Stimulated activated CD4-positive, alpha-beta T cell treated with anti-CD3 and anti-CD28 coated beads, Interleukin-1b, Interleukin-23, amount 100 ng/mL, for 4 hours (primary cell): ENCODE measurements at places on chromosomes 6 and 20.

- no peak for DNase-seq
These were observed 2.7 kb downstream of the HLA-B start for GRCh38 chr6:31354158-31354863.

GRCh38 chr6:136600818-136601217, 50.6 kb upstream of the MAP7 start:
- no peak for DNase-seq

- DNase-seq = no peak
These were observed 1.1 kb downstream of the VAPB start for GRCh38 chr20:58389968-58390658.

DNA sequence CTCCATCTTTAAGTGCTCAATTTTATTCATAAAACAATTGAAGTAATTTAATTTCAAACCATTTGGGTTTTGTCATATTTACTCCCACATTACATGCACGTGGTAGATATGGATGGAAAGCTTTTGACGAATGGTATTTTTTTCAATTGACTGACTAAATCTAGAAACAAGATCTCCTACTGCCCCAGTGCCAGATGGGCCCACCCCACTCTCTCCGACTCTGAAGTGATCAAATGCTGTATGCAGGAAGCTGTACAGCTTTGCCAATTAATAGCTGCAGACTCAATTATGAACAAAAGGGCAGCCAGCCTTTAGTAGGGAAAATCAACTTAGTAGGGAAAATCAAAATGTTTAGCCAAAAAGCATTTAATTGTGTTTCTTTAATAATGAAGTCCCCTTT, 46.2 kb downstream of the PACRG start:
- DNase-seq = no peak

DNA sequence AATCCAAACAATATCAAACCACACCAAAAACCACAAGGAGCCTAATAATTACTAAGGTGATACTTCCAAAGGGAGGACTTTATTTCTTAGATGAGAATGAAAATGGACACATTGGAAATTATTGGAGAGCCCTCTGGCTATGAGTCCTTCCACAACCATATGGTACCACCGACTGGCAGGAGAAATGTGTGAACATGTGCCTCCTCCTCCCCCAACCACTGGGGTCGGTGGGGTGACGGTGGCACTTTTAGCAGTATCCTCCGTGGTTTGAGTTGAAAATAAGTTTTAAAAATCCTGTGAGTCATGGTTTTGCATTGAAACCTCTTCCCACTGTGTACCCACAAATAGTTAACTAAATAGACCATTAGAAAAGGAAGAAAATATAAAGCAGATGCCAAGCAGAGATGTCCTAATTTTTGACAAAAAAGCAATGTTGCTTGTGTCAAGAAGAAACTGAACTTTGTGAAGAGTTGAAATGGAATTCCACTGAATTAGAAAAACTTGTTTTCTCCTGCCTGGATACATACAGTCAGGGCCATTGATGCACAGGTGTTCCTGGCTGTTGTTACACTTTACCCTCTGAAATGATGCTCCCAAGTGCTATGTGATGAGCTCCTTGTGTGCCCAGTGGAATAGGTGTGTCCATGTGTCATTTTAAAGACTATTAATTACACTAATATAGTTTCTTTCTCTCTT, 3.2 kb downstream of the EDN1 start:
- DNase-seq = no peak
